ENCODE measurements at places on chromosomes 2 and 18.

- DNase-seq: no peak
Observed at GRCh38 chr2:161427664-161428587, 11.8 kb downstream of the TBR1 start.

DNA sequence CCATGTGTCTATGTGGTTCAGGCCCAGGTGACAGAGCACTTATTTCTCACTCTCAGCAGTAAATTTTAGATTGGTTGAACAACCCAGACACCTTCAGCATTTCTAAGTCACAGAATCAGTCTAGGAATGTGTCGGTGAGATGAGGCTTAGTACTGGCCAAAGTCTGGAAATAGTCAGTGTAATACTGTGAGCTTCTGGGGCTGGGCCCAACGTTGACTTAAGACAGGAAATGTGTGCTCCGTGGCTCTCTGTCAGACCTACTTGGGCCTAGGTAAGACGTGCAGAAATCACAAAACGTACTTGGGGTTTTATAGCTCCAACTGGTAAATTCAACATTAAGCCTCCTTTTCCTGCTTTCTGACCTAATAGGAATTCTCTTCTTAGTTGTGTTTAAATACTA lies 160.3 kb upstream of the COL3A1 start:
- DNase-seq: no peak

GRCh38 chr2:74071426-74071825 lies 76.3 kb downstream of the BOLA3 start:
- no peak for DNase-seq

GRCh38 chr2:58204195-58204959 lies 36.7 kb downstream of the FANCL start:
- no peak for DNase-seq

Measured in stimulated activated CD4-positive, alpha-beta T cell treated with anti-CD3 and anti-CD28 coated beads, Interleukin-2, amount 100 ng/mL, for 4 hours (primary cell).